ENCODE measurements at places on chromosomes 13 and 19.
A peak's percentile ranks its signal among the peaks of the same experiment; 100 is the strongest.

- no peak for DNase-seq
Measured at GRCh38 chr13:71877256-71877653, 10.3 kb upstream of the DACH1 start.

DNA sequence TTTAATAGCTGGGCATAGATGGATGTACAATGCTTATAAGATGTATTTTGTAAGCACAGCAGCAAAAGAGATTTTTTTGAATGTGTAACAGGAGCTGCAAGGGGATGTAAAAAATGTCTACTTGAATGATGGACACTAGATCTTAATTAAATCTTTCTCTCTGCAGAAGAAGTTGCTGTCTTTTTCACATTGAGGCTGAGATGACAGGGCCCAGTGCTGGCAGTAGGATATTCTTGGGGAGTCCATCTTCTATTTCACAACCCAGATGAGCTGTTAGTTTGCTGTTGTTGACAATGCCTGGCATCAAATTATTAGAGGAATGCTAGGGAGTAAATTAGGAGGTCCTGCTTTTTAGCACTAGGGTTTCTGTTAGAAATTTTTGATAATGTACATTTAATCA, 698.7 kb downstream of the SLITRK5 start:
- no peak for DNase-seq

DNA sequence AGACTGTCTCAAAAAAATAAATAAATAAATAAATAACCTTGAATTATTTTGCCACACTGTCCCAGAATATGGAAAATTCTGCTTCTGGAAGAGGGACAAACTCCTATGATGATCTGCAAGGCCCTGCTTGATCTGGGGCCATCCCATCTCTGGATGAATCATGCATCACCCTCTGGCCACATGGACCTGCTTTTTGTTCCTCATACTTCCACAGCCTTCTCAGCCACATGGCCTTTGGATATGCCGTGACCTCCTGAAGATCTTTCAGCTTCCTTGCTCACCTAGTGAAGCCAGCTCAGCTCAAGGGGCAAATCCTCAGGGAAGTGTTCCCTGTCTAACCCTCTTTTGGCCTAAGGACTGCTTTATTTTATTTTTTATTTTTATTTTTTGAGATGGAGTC, 10.3 kb downstream of the IER2 start:
- no peak for DNase-seq

GRCh38 chr19:13881692-13882418, 4.9 kb downstream of the NANOS3 start:
- DNase-seq: no peak

DNA sequence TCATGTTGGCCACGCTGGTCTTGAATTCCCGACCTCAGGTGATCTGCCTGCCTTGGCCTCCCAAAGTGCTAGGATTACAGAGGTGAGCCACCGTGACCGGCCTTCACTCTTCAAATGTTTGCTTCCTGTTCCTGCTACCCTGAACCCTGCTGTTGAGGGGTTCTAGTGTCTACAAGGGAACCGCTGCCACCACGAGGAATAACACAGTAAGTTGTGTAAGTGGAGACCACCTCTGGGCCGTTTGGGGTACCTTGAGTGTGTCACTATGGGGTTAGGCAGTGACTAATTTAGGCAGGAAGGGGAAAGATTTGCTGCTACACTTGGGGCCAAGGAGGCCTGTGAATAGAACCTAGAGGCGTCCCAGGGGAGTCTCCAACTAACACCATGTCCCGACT, 2.2 kb upstream of the MYADM start:
- DNase-seq: no peak

- peak; percentile 70 for DNase-seq
Measured at GRCh38 chr19:8158411-8159074, 9.2 kb upstream of the FBN3 start.

DNA sequence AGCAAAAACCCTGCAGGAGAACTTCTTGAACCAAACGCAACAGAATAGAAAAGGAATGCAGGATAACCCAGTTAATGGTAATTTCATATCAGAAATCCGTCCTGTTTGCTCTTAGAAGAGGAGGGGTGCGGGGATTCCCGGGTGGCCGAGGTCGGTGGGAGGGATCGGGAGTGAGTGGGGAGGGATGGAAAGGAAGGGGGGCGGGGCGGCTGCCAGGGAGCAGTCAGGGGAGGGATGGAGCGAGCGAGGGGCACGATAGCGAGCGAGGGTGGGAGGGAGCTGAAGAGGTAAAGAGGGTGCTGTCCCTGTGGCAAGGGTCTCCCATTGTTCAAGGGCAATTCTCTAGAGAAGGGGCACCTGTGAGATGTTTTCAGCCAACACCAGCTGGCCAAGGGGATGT, 26.5 kb downstream of the CD177 start:
- DNase-seq: no peak

- no peak for DNase-seq
Measured at GRCh38 chr19:31132753-31133110, 216.5 kb downstream of the TSHZ3 start.

GRCh38 chr13:80524447-80525215, 183.7 kb upstream of the SPRY2 start:
- DNase-seq: no peak

- no peak for DNase-seq
Measured at GRCh38 chr19:2815191-2815614, 4.5 kb upstream of the ZNF554 start.

DNA sequence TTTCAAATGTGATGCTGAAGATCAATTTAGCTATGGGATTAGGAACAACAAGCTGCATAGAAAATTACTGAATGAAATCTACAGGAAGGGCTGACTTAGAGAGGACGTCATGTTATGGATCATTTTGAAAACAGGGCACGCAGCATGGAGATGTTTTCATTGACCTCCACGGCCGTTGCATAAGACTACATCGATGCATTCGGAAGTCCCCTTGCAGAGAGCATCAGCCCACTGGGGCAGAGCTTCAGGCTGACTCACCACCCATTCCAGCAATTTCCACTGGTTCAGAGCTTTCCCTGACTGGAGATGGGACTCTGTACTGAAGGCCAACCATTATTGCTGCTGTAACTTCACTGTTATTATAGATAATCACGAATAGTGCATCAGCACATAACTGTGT, 305.3 kb downstream of the IRS2 start:
- DNase-seq: no peak

DNA sequence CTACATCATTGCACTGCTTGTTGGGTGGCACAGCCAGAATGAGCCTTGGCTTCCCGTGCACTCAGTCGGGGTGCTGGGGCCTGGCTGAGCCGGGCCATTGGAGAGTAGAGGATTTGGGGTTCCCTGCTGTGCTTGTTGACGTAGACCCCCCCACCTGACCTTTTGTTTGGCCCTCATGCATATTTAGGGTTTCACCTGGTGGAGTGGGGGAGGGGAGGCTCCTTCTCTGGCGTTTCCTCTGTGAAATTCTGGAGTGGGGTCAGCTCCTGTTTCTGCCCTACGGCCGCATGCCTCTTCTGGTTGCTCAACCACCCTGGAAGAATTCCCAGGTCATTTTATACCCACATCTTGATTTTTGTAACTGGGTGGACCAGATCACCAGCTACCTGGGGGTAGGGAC, 82.8 kb downstream of the SIPA1L3 start:
- no peak for DNase-seq

DNA sequence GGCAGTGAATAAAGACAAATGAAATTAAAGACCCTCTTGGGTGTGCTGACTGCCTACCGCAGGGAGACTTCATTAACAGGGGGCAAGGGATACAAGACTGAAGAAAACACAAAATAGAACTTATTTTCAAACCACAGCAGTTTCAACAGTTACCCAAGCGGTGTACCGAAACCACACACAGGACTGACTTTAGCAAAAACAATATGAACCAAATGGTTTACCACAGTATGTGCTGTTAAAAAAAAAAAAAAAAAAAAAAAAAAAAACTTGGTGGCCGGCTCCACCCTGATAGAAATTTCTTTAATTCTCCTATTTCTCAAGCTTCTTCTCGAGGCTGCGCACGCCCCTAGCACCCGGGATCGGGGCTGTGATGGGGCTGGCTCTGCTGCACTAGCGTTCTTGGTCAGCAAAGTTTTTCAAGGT, 42.6 kb downstream of the KLF2 start:
- DNase-seq: peak; percentile 92

DNA sequence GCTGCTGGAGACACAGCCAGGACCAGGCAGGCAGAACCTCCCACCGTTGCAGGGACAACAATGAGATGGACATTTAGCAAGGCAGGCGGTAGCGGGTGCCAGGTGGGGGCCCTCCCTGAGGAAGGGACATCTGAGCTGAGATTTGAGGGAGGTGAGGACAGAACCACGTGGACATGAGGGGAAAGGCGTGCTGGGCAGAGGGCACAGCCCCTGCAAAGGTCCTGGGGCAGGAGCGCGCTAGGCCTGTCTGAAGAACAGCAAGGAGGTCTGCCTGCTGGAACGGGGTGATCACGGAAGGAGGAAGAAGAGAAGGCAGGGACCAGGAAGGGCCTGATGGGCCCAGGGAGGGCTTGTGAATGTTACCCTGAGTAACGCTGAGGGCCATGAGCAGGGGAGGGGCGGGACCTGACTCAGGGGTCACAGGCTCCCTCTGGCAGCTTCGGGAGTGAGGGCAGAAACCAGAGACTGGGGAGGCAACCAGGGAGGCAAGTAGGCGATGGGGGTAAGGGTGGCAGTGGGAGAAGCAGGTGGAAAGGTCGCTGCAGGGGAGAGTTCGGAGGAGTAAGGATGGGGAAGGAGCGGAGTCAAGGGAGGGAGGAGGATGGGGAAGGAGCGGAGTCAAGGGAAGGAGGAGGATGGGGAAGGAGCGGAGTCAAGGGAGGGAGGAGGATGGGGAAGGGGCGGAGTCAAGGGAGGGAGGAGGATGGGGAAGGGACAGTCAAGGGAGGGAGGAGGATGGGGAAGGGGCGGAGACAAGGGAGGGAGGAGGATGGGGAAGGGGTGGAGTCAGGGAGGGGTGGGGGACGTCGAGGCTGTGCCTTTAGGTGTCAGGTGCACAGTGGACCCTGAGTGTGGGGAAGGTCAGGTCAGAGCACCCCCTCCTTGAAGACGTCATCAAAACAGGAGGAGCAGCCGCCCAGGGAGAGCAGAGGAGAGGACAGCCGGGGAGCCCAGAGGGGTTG, 15.7 kb upstream of the B3GNT3 start:
- DNase-seq: no peak

- no peak for DNase-seq
Measured at GRCh38 chr13:111484959-111485358, 164.5 kb downstream of the TEX29 start.

DNA sequence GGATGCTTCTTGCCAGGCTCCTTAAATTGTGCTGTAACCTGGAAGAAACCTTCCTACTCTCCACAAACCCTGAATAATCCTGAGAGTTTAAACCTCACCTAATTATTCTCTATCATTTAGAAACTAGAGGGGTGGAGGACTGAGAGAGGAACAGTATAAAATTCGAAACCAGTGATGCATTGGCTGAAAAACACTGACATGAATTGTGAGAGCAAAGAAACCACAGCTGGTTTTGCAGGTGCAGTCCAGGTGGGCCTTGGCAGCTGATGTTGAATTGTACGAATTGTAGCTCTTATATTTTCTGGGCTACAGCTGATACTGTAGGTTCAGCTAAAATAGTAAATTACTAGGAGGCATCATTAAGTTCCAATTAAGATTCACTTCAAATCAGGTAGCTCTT, 227.0 kb upstream of the SLITRK5 start:
- no peak for DNase-seq

- DNase-seq: no peak
Measured at GRCh38 chr19:22617614-22618320, 16.4 kb upstream of the ZNF492 start.

GRCh38 chr13:77876176-77876575, 42.5 kb downstream of the EDNRB start:
- no peak for DNase-seq

GRCh38 chr19:41548954-41549688, 26.8 kb upstream of the CEACAM21 start:
- no peak for DNase-seq

DNA sequence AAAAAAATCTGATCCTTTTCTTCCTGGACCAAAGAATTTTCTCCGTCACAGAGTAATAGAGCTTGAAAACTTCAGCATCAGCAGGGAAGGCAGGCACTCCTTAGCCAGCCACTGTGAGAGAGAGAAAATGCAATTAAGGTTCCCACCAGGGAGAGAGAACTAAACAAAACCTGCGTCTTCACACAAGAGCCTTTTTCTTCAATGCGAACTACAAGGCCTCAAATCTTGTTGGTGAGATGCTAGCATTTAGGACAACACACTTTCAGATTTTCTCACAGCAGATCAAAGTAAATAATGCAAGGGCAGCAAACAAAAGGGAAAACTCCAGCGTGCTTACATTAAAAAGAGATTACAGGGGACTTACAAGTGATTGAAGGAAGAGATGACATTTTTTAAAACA, 80.1 kb downstream of the DACH1 start:
- DNase-seq: no peak

DNA sequence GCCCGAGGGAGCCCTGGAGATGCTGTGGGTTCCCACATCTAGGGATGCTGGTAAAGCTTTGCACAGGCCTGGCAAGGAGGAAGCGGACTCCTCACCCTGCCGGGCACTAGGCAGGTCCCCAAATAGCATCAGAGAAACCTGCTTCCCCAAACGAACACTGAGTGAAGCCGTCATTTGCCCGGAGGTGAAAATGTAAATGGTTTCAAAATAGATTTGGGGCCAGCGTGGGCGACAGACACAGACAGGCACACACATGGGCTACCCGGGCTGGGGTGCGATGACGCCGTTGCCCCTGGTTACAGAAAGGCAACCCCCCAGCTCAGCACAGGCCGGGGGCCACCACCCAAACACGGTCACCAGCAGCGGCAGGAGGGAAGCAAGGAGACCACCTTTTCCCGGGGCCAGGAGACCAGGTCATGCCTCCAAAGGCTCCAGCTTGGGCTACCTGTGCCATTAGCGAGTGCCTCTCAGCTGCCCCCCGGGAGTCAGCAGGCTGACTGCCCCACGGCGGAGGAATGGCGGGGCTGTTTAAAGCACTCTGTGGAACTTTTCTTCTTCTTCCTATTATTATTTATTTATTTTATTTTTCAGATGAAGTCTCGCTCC, 47.5 kb upstream of the NDUFS7 start:
- DNase-seq: peak; percentile 34

- DNase-seq: peak; percentile 30
Measured at GRCh38 chr19:44689290-44690130, 9.4 kb upstream of the CEACAM16 start.

GRCh38 chr13:28588296-28588695, 70.6 kb upstream of the POMP start:
- DNase-seq: no peak

GRCh38 chr13:52377898-52378297, 28.1 kb downstream of the THSD1 start:
- no peak for DNase-seq

GRCh38 chr13:99380921-99381645, 73.9 kb upstream of the GPR183 start:
- DNase-seq: peak; percentile 72
